ENCODE measurements at places on chromosomes 2 and 18.

DNA sequence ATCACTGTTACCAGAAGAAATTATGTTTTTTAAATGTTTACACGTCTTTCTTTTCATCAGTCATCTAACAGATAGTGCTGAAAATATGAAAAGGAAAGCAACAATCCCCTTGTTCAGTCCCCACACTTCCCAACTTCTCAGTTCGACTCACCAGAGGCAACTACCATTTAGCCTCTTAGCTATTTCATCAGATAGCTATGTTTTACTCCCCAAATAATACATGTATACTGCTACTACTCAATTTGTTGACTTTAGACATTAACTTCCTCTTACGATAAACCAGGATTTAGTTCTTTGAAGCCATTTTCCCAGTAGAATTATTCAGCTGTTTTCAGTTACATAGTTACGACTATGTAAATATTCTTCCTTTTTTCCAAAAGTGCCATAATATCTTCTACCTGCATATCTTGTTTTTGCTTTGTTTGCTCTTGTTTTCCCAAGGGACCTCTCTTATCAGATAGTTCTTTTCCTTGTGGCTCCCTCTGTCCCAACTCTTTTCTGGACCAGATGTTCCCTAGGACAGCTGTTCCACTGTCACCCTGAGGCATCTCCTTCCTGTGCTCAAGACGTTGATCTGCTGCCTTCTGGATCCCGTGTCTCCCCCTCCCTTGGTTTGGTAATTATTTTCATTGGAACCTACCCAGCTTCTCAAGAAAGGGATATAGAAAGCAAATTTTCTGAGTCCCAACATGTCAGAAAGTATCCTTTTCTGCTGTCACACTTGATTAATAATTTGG lies 289.3 kb upstream of the TANK start:
- DNase-seq: no peak

DNA sequence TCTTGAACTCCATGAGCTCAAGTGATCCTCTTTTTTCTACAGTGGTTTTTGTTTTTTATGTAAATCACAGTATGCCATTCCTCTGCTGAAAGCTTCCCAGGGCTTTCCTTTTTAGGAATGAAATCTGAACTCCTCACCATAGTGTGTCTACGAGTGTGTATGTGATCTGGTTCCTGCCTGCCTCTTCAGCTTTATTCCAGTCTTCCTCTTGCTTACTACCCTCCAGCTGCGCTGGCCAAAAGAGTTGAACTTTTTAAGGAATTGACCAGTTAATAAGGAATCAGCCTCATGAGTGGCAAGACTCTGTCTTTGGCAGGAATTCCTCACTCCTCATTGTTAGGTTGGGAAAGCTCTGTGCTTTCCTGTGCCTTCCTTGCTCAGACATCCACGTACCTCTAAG lies 4.0 kb downstream of the CCT7 start:
- DNase-seq: no peak

GRCh38 chr2:152093464-152093863 lies 5.4 kb downstream of the CACNB4 start:
- DNase-seq: no peak

DNA sequence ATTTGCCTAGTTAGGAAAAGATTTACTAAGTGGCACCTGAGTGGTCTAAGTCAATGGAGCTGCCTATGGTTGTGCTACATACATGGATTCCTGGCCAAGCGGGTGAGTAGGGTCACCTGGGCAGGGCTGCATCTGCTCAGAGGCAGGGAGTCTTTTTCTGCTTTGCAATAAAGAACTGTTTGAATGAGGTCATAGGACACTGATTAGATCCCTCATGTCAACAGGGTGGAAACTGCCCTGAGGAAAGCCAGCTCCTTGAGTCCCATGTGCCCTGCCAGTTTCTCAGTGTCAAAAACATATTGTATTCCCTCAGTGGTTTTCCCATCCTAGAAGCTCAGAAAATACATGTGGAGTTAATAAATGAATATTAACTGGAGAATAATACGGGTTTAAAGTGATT lies 4.6 kb downstream of the LAMA3 start:
- no peak for DNase-seq

GRCh38 chr2:235776531-235776930 lies 282.7 kb downstream of the AGAP1 start:
- no peak for DNase-seq

- DNase-seq: no peak
Measured at GRCh38 chr2:30865892-30866681, 58.8 kb upstream of the CAPN13 start.

DNA sequence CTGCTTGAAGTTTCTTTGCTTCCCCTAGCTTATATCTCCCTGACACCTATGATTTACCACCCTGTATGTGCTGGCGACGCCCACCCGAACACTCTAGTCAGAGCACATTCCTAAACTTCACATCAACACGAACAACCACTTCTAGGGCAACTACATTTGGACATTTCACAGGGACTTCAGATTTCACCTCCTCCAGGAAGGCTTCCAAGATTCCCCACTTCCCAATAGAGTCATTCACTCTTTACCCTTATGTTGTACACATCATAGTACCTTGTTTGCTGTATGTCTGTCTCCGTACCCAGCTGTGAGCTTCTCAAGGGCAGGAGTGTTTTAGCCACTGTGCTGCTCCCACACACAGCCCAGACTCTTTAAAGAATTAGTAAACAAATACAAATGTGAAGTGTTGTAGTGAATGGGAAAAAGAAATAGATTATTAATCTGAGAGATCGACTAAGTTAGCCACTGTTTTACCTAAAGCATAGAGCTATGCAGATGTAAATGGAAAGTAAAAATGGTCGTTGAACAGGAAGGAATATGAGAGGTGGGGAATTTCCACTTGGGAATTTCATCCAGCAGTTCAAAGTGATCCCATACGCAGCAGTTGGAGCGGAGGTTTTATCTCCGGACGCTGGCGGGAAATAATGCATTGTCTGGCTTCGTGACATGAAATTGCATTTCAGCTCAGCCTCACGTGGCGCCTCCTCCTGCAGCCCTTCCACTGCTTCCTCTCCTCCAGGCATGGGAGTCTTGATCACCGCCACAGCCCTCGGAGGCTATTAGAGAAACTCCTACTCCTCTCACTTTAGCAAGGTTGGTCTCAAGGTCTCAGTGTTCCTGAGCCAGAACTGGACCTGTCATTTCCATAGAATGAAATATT lies 233.4 kb upstream of the COPS8 start:
- DNase-seq: no peak

DNA sequence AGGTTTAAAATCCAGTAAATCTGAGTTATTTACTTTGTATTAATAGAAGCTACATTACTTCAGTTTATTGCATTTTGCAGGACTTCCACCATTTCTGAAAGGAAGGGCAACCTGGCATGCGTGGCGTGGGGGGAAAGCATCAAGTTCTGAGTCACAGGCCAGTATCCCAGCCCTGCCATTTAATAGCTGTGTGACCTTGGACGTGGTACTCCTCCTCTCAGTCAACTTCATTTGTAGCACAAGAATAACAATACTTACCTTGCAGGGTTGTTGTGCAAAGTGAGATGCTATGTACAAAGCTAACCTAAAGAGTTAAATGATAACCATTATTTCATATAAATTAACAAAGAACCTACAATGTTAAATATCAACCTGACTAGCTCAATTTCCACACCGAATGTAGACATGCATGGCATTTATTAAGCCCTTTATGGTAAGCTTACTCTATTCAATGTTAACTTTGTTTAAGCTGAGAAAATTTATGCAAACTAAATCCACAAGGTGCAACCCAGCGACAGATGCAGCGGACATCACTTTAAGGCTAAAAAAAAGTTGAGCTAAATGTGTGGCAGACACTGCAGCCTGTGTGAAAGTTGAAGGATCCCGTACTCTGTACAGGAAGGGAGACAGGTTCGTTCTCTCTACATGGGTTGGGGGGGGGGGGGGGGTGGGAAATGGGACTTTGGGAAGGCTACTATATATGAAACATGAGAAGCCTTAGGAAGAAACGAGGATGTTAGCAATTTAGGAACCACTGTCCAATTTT lies 17.2 kb upstream of the STPG4 start:
- DNase-seq: no peak

DNA sequence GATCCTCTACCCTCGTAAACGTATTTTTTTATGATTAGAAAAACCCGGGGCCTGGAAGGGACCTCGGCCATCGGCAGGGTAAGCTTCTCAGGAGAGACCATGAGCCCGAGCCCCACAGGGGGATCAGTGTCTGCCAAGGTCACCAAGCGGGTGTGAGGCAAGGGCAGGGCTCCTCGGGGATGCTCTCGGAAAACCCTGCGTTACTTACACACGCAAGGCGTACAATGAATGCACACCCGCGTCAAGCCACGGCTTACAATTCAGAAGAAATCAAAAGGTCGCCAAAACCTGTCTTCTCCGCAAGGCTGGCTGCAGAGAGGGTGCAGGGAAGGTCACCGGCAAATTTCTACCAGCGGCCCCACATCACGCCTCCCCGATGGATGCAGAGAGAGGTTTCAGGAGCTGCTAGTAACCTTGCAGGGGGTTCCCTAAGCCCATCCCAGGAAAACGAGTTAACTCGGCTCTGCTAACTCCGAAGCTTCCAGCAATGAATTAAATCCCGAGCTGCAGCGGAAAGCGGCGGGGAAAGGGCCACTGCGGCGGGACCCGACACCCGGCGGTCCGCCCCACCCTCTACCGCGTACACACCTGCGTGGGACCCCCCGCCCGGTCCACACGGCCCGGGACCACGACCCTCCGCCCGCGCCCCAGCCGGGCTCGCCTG lies 638 bp downstream of the ST3GAL5 start:
- peak; percentile 23 for DNase-seq

DNA sequence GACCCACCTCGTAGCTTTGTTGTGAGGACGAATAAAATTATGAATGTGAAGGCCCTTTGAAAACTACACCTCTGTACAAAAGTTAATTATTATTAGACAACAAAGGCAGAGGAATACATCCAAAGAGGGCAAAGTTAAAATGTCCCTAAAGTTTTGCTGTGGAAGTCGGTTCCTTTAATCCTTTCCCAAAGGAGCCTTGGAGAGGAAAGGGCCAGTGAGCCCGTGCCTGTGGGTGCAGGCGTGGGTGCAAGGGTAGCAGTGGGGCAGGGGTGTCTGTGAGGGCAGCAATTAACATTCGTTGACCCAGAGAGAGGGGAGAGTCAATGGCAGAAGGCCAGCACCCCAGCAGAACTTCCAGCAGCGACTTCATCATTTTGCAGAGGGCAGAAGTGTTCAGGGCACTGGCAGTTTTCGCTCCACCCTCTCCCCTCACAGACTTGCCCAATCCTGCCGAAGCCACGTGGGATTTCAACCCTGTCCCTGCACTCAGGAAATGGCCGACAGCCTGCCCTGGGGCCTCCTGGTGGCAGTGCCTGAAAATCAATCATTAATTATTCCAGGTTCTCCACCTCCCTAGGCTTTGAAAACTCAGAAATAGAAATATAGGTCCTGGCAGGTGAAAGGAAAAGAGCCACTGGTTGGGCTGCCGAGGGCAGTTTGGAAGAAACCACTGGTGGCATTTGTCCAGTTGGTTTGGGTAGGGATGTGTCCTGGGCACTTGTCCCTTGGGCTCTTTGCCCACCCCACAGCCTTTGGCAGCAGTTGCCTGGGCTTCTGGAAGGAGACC lies 4.2 kb upstream of the PAX8 start:
- no peak for DNase-seq

DNA sequence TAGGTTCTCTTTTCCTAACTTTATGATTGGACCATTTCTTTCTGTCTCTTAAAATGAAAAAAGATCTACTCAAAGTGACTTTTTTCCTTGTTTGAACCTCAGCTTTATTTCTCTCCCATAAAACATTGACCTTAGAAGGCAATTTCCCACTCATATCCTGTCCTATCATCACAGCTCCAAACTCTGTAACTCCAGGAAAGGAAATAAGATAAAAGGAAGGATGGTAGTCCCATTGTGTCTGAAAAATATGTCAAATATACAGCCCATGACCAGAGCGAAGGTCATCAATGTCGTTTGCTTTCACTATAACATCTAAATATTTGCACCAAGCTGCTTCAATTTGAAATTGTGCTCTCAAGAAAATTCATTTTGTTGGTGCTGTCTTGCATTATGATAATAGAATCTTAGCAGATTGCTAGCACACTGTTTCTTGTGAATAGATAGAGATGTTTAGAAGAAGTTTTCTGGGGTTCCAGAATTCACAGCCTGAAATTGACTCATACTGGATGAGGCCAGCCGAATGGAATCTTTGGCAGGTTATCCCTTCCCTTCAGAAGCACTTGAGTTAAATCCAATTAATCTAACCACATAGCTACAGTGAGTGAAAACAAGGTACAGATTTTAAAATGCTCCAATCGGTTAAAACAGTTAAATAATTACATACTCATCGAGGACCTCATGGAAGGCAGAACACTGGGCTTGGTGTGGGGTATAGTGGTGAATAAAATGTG lies 95.1 kb downstream of the CRIM1 start:
- DNase-seq: no peak

- no peak for DNase-seq
Measured at GRCh38 chr2:205133544-205133943, 548.8 kb upstream of the NRP2 start.

GRCh38 chr18:7370375-7370774 lies 139.5 kb downstream of the LRRC30 start:
- no peak for DNase-seq

- no peak for DNase-seq
Measured at GRCh38 chr18:55997151-55997561, 409.2 kb upstream of the TCF4 start.

DNA sequence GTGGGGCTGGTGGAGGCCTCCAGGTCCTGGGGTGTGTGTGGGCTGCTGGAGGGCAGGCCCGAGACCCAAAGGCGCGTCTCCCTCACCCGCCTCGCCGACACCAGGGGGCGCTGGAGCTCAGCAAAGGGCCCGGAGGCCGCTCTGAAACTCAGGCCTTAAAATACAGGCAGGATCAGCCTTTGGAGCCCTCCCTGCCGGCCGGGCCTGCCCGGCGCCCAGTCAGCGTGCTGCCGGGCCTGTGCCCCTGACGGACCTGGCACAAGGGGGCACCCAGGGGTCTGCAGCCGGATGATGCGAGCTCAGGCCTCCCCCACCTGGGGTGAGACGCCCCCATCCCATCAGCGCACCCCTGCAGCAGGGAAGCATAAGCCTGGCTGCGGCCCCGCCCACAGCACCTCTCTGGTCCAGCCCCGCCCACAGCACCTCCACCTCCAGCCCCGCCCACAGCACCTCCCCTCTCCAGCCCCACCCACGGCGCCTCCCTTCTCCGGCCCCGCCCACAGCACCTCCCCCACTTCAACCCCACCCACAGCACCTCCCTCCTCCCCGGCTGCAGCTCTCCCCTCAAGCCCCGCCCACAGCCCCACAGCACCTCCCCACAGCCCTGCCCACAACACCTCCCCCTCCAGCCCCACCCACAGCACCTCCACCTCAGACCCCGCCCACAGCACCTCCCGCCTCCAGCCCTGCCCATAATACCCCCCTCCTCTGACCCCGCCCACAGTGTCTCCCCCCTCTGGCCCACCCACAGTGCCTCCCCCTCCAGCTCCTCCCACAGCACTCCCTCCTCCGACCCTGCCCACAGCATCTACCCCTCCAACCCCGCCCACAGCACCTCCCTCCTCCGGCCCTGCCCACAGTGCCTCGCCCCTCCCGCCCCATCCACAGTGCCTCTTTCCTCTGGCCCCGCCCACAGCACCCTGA lies 92.8 kb upstream of the OTOS start:
- peak; percentile 70 for DNase-seq

- no peak for DNase-seq
Measured at GRCh38 chr18:42536442-42536841, 579.0 kb downstream of the RIT2 start.
